Left lobe of liver (tissue), 2 donors: ENCODE measurements at places on chromosomes 6 and 20. TPM values are rescaled to one million over a fixed set of nuclear protein-coding genes. Genes with fewer than 3 reads are reported as not detected.

DNA sequence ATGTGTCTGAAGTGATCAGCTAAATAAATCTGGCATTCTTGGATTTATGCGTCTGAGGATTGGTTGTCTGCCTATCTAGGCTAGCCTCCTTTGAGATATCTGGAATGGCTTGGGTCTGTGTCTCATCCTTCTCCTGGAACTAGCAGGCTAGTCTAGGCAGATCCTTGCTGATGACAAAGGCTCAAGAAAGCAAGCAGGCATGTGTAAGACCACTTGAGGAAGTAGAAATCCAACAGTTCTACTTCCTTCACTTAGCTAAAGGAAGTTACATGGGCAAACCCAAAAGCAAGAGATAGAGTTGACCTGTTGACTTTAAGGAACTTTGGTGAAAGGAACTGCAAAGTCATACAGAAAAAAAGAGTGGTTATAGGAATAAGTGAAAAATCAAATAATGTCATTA lies 672.6 kb downstream of the MAFB start:
- no peak for DNase-seq

- no peak for DNase-seq
These were observed 23.9 kb upstream of the TOP1 start for GRCh38 chr20:41004531-41005360.

APOBEC2 gene
- total RNA-seq, result not detected

ACAT2 gene
- 44.6 TPM for total RNA-seq

- DNase-seq, result no peak
These were observed 103.0 kb downstream of the BCKDHB start for GRCh38 chr6:80209430-80209829.

DNA sequence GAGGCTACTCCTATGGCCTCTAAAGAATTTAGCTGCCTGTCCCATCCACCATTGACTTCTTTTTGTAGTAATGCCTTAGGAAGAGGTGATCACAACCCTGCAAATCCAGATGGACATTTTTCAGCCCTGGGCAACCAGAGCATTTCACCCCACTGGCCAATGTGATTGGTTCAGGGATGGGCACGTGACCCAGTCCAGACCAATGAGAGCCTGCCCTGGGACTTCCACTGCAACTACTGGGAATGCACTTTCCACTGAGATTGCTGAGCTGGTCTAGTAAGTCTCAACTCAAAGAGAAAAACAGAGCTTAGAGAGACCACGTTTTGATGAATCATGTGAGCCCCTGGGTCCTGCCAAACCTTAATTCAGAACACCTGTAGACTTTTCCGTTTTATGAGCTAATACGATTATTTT lies 8.9 kb upstream of the UBE2V1 start:
- DNase-seq, result no peak

SIRPA gene
- total RNA-seq, result 35.9 TPM

DNA sequence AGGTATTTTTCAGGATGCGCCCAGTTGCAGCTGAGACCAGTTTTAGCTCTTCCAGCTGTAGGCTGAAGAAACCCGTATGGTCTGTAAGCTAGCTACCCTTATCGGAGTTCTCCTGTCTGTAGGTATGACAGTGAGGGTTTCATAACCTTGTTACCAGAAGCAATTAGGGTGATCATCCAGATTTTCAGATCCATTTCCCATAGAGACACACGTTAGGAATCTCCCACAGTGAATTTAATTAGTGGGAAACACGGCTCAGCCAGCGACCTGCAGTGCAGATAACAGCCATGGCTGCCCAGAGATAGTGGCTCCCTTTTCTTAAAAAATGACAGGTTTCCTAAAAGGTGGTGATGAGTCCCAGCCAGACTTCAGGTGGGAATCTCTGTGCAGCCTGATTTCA lies 111.1 kb downstream of the BTBD3 start:
- DNase-seq, result no peak

GFRAL gene
- total RNA-seq, result not detected

DNA sequence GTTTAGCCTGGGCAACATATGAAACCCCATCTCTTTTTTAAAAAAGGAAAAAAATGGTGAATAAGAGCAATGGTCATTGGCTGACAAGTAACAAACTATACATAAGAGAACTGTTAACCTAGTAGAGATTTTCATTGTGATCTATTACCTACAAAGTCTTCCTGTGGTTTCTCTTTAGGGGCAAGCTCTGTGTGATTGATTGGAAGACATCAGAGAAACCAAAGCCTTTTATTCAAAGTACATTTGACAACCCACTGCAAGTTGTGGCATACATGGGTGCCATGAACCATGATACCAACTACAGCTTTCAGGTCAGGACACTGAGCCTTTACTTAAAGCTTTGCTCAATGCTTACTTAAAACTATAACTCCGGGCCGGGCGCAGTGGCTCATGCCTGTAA lies 19.2 kb downstream of the MGME1 start:
- DNase-seq, result no peak

GRCh38 chr6:50270415-50270814 lies 220.7 kb upstream of the DEFB112 start:
- DNase-seq, result no peak

RRAGD gene
- total RNA-seq, result 7.9 TPM

- no peak for DNase-seq
These were observed 28.1 kb downstream of the TFAP2B start for GRCh38 chr6:50846852-50847155.

DNA sequence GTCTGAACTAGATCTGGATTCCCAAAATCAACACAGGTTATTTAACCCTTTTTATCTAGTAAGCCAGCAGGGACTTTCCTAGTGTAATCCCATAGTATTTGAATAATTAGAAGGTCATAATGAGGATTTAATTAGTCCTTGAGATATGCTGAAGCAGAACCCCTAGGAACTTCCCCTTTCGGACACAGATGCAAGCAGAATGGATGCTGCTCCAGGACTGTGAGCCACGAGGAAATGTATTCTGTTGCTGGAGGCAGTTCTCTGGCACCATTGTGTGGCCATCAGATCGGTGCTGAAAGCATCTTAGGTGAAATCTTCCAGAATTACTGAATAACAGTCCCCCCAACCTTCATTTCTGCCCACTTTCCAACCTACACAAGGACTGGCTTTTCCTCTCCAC lies 206.9 kb downstream of the TMEM242 start:
- DNase-seq, result no peak

LAMA4 gene
- 2.8 TPM for total RNA-seq

GRCh38 chr20:35264755-35265154 lies 13.2 kb downstream of the MMP24OS start:
- no peak for DNase-seq
